Keratinocyte (primary cell): ENCODE measurements at places on chromosomes 11 and 22.

DNA sequence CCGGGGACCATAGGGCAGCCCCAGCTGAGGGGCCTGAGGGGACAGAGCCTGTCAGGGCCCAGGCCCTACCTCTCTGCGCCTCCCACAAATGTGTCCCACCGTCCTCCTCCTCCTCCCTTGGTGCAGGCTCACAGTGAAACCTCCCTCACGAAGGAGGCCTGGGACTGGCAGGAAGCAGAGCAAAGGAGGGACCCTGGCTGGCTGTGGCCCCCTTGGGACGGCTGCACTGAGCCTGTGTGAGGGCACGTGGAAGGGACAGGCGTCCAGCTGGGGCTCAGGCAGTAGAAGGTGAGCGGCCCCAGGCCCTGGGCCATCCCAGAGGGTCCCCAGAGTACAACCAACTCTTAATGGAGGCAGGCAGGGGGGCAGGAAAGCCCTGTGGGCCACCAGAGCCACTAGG, 60.7 kb downstream of the ELFN2 start:
- DNase-seq, result no peak

DNA sequence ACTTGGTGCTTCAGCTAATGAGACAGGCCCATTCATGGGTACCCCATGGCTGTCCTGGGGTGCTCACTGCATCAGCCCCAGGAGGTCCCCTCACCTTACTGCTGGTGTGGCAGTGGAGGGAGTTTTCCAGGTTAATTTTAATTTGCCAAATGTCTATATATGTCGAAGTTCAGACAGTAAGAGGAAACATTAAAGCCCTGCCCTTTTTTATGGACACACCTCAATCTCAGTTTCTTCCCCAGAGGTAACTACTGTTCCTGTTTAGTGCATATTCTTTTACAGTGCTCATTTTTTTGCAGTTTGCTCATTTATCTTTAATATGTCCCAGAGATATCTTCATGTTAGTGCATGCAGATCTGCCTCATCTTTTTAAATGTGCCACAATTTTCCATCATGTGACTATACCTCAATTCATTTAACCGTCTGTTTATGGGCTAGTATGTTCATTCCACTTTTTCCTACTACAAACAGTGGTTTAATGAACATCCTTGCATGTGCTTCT, 11.6 kb downstream of the PANX1 start:
- DNase-seq, result no peak

DNA sequence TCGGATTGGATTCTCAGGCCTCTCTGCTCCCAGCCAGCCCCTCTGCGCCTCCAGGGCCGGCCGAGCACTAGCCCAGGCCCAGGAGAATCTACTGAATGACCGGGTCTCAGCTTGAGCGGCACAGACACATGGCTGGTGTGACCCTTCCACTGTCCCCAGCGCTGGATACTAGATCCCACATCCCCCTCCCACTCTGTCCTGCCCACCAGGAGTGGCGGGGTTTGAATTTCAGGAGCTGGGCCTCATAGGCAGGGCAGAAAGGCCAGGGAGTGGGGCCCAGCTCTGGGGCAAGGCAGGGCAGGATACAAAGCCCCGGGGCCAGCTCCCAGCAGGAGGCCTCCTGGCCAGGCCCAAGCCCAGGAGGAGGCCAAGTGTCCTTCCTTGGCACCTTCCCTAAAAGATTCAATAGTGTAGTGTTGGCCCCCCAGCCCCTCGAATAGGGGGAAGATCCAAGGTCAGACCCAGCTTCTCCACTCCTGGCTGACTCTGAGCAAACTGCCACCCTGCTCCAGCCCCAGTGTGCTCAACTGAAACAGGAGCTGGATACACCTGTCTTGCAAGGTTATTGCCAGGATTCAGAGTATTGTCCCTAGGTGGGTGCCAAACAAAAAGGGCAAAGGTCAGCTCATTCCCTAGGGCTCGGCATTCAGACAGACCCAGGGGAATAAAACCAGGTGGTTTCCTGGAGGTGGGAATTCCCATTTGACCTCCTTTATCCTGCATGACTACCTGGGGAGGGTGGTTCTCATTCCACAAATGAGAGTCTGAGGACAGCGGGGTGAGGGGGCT, 22.5 kb upstream of the TCF20 start:
- DNase-seq, result no peak

DNA sequence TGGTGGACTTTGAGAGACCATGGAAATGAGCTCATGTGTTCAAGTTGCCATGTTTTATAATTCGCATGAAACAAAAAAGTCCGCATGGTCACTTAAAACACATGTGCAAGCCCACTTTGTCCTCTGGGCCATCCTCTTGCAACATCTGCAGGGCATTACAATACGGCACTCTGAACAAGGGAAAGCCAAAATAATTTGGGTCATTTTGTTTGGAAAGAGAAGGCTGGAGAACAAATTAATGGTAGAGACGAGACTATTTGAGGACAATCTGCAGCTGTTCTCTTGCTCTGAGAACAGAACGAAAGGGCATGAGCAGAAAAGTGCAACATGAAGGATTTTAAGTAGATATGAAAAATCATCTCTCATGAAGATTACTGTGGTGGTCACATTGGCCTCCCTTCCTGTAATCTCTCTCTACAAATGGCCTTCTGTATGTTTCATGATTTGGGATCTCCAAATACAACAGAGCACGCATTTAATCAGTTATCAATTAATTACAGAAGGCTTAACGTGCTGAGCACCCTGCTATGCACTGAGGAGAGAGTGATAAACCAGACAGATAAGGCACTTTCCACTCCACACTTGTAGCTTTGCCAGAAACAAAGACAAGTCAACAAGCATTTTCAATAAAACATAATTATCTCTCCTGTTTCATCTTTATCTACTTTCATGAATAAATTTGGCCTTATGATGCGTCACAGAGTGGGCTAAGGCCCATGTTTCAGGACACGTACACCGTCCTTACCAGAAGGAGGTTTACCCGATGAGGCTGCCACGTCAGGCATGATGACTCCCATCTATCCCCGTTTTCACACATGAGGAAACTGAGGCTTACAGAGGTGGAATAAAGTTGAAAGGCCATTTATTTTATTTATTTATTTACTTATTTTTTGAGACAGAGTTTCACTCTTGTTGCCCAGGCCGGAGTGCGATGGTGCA, 384.1 kb downstream of the LARGE1 start:
- DNase-seq, result no peak

DNA sequence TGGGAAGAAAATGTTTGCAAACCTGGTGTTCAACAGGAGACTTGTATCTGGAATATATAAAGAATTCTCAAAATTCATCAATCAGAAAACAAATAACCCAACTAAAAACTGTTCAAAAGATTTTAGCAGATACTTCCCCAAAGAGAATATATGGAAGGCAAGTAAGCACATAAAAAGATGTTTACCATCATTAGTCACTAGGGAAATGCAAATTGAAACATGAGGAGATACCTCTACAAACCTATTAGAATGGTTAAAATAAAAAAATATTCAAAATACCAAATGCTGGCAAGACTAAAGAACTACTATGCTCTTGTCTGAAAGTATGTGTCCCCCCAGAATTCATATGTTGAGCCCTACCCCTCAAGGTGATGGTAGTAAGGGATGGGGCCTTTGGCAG, 8.6 kb downstream of the EXPH5 start:
- DNase-seq, result no peak

DNA sequence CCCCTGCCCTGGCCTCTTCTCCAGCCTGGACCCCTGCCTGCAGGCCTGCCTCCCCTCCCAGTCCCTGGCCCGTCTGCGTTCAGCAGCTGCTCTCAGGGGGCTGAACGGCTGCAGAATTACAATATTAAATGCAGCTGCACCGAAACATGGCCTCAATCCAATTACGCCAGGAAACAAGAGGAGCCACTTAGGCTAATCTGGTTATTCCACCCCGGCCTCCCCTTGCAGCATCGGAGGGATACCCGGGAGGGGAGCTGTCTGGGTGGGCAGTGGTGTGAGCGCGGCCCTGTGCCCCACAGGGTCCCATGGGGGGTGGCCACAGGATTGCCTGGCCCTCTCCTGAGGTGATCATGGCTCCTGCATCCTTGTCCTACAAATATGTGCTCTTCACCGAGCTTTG, 42.6 kb downstream of the FLRT1 start:
- no peak for DNase-seq

DNA sequence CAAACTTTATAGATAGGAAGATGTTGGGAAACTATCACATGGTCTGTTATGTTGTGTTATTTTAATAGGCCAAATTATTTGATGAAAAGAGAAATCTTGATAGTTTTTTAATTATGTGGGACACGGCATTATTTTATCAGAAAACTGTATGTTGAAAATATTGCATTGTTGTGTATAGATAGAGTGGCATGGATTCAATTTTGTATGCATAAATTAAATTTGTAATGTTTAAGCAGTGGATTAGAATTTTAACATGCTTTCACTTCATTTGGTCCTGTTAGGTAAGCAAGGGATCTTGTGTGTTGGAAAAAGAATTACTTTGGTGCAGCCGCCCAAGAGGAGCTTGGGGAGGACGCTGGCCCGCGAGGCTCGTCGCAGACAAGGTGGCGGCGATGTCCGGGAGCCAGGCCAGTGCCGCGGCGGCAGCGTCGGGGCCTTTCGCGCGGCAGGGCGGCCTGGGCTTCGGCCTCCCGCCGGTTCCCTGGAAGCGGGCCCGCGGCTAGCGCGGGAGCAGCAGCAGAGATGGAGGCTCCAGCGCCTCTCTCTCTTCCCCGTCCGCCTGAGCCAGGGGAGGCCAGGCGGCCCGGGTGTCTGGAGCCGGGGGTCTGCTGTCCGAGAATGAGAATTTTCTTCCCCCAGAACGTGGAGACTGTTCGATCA, 82.7 kb downstream of the GGT1 start:
- no peak for DNase-seq

- DNase-seq, result no peak
Observed at GRCh38 chr11:17770917-17771316, 36.3 kb downstream of the KCNC1 start.

- no peak for DNase-seq
Observed at GRCh38 chr11:14578541-14578956, 58.4 kb upstream of the PSMA1 start.

- DNase-seq, result no peak
Observed at GRCh38 chr11:91587131-91587530, 637.5 kb upstream of the FAT3 start.

DNA sequence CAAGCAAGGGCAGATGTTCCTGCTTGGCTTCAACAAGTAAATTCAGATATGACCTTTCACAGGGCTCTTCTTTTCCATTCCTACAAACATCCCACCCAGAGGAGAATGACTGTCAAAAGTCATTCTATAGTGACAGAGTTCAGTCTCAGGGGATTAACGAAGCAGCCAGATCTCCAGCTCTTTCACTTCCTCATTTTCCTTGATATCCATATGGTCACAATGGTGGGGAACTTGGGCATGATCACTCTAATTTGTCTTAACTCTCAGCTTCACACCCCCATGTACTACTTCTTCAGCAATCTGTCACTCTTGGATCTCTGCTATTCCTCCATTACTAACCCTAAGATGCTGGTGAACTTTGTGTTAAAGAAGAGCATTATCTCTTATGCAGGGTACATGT, 15.0 kb upstream of the OR8B8 start:
- no peak for DNase-seq

DNA sequence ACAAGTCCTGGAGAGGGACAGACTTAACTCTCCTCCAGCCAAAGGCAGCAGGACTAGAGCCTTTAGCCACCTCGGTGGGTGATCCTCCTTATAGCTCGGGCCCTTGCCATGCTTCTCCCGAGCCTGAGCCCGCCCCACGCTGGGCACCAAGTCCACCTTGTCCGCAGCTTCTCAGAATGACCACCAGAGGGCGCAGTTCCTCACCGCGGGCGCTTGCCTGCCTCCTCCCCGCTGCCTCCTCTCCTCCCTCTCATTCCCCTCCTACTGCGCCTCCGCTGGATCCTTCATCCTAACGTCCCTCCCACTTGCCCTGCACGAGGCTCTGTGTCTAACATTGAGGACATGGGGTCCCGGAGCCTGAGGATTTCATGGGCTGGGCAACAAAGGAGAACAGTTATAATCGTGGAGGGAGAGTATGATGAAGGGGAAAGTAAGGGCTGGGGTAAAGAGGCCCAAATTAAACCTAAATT, 11.3 kb upstream of the MOGAT2 start:
- peak; percentile 21 for DNase-seq

DNA sequence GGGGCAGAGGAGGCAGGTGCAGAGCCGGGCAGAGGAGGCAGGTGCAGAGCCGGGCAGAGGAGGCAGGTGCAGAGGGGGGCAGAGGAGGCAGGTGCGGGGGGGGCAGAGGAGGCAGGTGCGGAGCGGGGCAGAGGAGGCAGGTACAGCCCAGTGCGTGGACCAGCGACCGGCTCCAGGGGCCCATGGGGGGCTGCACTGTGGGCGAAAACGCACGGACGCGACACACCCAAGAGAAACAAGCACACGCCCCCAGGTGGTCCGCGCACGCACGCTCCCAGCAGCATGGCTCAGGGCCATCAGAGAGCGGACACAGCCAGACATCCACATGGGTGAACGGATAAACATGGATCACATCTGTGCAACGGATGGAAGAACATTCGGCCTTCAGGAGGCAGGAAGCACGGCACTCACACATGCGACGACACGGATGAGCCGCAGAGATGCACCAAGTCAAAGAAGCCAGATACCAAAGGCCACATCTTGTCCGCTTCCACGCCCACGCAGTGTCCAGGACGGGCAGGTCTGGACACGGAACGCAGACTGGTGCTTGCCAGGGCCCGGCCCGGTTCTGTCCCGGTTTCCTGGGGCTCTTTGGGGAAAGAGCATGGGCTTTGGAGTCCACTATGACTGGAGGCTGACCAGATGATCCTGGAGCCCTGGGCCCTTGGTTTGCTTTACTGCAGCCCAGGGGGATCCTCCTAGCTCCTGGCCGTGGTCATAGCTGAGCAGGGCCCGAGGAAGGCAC, 21.8 kb downstream of the OSBPL5 start:
- DNase-seq, result no peak

DNA sequence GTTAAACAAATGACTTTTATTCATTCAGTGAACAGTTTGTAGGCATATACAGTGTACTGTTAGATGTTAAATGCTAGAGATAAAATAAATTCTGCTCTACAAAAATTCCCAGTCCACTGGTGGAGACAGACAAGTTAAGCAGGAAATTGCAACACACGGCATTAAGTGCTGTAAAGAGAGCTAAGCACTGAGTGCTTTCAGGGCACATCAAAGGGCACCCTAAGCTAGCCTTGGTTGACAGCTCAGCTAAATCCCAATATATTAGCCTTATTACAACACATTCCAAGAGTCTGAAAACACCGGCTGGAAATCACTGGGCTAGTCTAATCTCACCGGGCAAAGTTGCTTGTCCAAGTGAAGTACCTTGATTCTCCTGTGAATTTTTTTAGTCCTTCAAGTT, 55.1 kb downstream of the NOX4 start:
- no peak for DNase-seq
